SK-N-MC (cell line): ENCODE measurements at places on chromosomes 3 and 15.
A peak's percentile ranks its signal among the peaks of the same experiment; 100 is the strongest.

DNA sequence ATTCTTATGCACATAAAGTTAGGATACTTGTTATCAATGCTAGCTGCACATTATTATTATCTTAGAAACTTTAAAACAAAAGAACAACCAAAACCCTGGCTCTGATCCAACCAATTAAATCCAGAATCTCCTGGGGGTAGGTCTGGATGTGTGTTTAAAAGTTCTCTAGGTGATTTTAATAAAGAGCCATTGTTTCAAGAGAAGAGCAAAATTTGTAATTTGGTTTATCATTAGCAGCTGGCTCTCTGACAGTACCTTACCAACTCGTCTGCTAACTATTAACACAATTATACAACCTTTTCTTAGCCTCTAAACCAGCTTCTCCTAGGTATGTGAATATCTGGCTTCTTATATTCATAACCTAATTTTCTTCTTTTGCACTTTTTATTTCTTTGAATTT, 68.9 kb downstream of the IFT80 start:
- DNase-seq = no peak

- peak; percentile 24 for DNase-seq
Observed at GRCh38 chr3:4906107-4906621, 73.1 kb upstream of the BHLHE40 start.

- DNase-seq = no peak
Observed at GRCh38 chr3:169818316-169818715, 5.6 kb upstream of the LRRC34 start.

- no peak for DNase-seq
Observed at GRCh38 chr15:101489237-101489598, 289 bp downstream of the PCSK6 start.

DNA sequence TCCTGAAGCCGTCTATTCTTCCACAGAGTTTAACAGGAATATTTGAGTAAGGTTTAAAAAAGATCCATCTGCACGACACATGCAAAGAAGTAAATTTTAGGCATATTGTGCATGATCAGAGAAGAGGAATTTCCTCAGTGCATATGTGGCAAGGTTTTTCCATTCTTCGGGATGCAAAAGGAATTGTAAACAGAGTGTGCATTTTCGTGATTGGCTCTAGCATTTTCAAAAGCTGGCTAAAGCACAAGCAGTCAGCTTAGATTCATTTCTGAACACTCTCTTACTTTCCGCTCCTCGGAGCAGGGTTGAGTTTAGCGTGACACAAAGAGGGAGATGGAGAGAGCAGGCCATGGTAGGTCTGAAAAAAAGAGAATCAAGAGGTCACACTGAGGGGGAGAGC, 128.2 kb downstream of the ADAMTS9 start:
- no peak for DNase-seq

DNA sequence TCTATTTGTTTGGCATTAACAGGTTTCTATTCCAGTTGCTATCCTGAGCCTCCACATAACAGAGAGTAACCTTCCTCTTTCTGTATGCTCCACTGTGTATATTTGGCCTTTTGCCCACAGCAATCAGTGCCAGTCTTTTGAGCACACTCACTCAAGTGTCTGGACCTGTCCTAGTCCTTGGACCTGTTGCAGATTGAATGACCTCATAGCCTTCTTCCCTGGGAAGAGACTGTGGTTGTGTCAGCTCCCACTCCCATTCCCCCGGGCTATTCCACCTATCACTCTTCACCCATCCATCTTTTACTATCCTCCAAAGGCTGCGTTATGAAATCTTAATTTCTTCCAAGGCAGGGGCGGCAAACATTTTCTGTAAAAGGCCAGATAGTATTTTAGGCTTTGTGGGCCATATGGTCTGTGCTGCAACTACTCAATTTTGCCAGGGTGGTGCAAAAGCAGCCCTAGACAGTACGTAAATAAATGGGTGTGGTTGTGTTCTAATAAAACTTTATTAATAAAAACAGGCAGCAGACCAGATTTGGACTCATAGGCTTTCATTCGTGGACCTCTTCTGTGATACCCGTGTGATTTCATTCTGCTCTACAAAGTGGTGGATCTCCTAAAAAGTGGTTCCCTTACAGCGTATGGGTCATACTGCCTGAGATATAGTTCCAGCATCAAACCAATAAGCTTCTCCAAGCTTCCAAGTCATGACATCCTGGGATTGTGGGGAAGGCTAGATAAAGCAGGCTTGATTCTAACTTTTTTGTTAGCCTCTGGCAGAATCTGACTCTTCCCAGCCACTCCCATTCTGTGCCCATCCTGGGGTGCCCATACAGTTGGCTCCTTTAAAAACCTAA, 57.4 kb downstream of the CDAN1 start:
- DNase-seq = no peak

DNA sequence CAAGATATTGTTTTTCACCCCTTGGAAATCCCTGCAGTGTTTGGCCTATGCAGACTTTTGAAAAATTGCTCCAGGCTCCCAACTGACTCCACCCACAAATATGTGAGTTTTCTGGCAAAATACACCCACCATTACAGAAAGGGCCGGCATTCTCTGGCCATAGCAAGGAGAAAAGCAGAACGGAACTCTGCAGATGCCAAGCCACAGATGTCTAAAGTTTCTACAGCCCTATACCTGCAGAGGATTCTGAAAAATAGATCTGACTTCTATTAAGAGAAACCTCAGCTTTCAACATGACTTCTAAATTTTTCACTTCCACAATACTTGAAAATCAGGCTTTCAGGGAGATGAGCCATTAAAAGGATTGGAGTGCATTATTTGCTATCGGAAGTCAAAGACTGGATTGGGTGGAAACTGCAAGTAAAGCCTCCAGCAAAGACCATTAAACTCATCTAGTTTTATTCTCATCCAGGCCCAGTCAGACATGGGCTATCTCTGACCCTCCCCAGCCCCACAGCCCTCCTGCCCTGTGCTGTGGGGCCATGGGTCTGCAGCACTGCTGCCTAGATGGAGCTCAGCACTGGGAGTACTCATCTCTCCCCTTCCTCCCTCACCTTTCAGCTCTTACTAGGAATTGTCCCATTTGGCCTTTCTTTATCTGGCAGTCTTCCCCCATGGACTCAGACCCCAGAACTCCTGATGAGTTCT, 243.1 kb upstream of the GOLGA6L4 start:
- no peak for DNase-seq

DNA sequence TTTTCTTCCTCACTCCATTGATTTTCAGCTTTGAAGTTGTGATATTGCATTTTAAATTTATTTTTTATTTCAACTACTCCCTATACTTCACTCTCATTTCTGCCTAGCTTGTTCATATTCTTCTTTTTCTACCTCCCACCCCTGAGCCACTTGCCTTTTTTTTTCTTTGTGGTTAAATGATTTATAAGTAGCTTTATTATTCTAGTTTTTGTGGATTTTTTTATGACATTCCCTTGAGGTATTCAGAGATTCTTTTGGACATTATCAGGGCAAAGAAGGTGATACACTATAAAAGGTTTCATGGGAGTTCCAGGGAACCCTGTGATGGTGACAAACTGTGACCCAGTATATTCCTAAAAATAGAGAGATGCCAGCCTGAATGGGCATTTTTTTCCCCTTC, 3.3 kb downstream of the C15orf61 start:
- DNase-seq = no peak

- DNase-seq = no peak
Observed at GRCh38 chr3:8702560-8702959, 31.0 kb upstream of the CAV3 start.

- DNase-seq = no peak
Observed at GRCh38 chr15:20646529-20647142, 105.0 kb upstream of the GOLGA6L6 start.

DNA sequence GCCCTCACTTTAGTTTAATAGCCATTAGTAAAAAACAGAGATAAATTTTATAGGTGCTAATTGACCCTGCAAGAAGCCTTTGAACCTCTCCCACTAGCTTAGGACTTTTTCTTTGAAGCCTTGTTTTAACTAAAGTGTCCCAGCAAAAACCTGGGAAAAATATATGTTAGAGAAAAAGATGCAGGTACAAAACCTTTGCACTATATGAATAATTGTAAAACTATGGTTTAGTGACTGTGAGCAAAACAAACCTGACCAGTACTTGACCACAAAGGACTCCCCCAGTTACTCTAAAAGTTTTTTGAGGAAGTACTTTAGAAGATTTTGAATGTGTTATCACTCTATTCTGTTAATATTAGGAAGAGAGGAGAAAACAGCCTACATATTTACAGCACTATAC, 123.3 kb upstream of the TP63 start:
- DNase-seq = no peak

- no peak for DNase-seq
Observed at GRCh38 chr3:155416500-155417118, 123.1 kb upstream of the STRIT1 start.

GRCh38 chr3:140035871-140036270, 100.9 kb downstream of the CLSTN2 start:
- DNase-seq = no peak

DNA sequence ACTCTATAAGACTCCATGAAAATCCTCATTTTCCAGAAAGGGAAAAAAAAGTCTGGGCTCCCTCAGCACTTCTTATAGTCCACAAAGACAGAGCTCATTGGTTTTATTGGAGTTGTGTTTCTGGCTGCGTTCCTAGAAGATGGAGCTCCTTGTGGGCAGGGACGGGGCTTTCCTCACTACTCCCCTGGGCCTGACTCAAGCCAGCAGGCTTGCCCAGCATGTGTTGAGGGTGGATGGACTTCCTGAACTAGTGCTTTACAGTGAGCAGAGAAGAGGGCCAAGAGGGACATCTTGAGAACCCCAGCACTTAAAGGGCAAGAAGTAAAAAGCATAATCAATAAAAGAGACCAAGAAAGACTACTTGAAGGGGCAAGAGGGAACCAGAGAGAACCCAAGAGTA, 43.2 kb upstream of the EPHB1 start:
- DNase-seq = no peak

GRCh38 chr15:56783156-56783856, 50.0 kb upstream of the ZNF280D start:
- DNase-seq = no peak

DNA sequence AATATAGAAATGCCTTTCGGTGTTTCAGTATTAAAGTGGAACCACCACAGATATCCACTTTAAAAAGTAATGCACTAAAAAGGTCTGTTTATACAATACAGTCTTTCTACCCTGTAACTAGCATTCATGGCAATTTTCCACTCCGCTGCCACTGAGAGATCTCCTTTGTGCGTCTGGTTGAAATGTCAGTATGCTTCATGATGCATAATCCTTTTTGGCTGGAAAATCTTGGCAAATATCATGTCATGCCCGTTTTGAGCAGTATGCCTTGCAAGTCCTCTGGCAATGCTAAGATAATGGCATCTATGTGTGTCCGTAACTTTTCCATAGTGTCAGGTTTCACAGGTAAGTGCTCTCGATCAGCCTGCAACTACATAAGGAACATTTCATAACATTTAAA, 30.8 kb upstream of the ARF4 start:
- DNase-seq = no peak

DNA sequence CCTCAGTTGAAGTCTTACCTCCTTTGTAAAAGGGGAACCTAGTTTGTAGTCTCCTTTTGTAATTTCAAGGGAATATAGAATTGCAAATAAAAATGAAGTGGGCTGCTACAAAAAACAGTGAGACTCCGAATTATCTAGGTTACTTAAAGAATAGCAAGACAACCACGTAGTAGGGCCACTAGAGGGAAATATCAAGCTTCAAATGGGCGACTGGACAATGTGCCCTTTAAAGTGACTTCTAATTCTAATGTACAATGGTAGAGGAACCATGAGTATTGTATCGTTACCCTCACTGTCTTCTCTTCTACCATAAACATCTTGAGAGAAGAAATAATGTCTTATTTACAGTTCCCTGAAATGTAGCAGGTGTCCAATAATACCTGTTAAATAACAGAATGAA, 56.3 kb downstream of the TP63 start:
- no peak for DNase-seq

DNA sequence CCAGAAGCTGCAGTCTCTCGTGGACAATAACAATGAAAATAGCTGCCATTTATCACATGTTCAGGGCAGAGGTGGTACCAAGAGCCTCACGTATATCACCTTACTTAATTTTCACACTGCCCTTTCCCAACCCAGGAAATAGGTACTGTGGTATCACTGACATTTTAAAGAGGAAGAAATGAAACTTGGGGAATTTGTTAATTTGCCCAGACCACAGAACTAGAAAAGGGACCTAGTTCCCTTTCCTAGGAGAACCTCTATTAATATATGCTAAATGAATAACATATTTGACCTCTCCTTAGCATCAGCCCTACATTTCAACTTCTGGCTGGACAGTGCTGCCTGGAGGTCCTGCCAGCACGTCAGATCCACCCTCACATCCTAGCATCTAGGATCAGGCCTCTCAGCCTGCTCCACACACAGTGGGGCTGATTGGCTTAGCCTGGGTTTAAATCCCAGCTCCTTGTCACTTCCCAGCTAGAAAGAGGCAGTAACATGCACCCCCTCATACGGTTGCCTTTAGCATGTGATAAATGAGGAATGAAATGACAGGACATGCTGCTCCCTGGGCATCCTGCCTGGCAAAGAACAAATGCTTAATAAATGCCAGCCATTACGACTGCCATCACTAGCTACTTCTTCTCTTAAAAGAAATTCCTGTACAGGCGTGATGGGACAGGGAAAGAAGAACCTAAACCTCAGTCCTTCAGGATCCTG, 95.1 kb upstream of the TNFAIP8L3 start:
- DNase-seq = no peak

- no peak for DNase-seq
Observed at GRCh38 chr15:54998661-54999060, 198.1 kb downstream of the RSL24D1 start.

- no peak for DNase-seq
Observed at GRCh38 chr3:12893852-12894251, 52.5 kb upstream of the RPL32 start.

DNA sequence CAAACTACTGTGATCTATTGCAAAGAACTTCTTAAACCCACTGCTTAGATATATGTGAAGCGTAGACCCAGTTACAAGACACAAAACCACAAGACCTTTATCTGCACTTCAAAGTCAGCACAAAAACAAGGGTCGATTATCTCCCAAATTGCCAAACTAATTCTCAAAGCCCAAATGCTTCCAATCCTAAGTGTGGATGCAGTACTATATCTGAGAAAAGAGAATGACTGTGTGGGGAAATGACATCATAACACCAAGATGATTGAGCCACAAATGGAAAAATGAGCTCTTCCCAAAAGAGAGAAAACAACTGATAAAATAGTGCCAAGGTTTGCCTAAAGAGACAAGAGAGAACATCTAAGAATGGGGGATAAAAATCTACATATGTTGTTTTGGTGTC, 86.2 kb downstream of the MEIS2 start:
- no peak for DNase-seq

DNA sequence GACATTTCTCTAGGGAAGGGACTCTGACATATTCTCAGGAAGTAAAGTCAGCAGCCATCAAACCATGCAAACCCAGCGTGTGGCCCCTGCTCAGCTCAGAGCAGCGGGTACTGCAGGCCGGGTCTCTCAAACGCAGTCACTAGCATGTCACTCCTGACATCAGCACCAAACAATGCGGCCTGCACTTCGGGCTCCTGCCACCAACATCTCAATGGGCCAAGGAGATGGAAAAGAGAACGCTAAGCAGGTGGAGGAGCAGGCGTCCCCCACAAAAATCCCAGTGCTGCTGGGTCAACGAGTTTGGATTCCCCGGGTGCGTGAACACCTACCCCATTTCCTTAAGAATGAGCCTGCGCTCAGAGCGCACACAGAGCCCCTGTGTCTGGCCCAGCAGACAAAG, 9.9 kb upstream of the SPTBN5 start:
- no peak for DNase-seq
